ENCODE measurements at places on chromosomes 6 and 20. TPM values are rescaled to one million over a fixed set of nuclear protein-coding genes. Genes with fewer than 3 reads are reported as not detected.

DNA sequence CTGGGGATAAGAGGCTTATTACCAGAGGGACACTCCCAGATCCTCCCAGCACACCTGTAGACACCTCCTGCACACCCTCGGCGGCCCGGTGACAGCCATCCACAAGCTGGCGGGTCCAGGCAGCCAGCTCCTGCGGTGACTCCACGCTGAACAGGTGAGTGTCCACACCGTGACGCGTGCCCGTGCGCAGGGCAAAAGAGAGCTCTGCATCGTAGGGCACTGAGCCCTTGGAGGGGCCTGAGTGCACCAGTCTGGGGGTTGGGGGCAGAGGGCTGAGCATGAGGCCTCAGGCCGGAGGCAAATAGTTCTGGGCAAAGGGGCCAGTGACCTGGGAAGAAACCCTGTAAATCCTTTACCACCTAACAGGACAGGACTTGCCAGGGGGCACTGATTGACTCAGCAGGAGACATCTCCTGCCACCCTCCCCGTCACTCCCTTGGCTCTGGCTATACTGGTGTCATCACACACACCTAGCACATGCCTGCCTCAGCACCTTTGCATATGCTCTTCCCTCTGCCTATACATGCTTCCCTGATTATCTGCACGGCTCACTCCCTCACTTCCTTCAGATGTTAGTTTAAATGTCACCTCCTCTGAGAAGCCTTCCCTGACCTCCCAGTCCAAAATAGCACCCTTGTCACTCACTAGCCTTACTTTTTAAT lies 8.9 kb upstream of the CDK5RAP1 start:
- H3K36me3 ChIP-seq = peaks cover 19% of the 10 kb centered on the region
- H3K27me3 ChIP-seq = no peaks in the 10 kb centered on the region
- H3K4me1 ChIP-seq = no peaks in the 10 kb centered on the region
- no peak overlapping the region for H3K27ac ChIP-seq

DNA sequence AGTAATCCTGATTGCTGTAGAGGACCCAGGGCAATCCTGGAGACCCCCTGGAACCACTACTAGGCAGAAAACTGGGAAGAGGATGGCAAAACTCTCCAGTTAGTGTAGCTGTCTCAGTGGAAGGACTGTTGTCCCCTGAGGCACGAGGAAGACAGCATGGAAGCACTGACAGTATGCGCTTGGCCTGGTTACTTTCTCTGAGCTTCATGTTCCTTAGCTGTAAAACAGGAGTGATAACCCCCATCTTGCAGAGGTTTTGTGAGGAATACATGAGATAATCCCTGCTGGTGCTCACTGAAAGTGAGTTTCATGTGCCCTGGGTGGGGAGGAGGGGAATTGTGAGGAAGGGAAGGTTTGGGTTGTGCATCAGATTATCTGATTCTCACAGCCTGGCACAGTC lies 3.2 kb downstream of the NT5E start:
- no peak for DNase-seq
- no peaks in the 10 kb centered on the region for H3K36me3 ChIP-seq
- H3K4me1 ChIP-seq = peaks cover 41% of the 10 kb centered on the region

Gene PBOV1
- not detected for total RNA-seq

- no peak for DNase-seq
- no peak overlapping the region for H3K4me3 ChIP-seq
- H3K27me3 ChIP-seq = no peaks in the 10 kb centered on the region
- no peak overlapping the region for H3K27ac ChIP-seq
- H3K4me1 ChIP-seq = no peaks in the 10 kb centered on the region
These were observed 117.3 kb downstream of the BCKDHB start for GRCh38 chr6:80223743-80224212.

Gene TIAM2
- 5.9 TPM for total RNA-seq

Gene FAM210B
- 36.4 TPM for total RNA-seq

GRCh38 chr6:14751645-14752175 lies 494.2 kb upstream of the JARID2 start:
- no peak overlapping the region for H3K27ac ChIP-seq
- no peaks in the 10 kb centered on the region for H3K27me3 ChIP-seq
- no peaks in the 10 kb centered on the region for H3K4me1 ChIP-seq
- H3K4me3 ChIP-seq = no peak overlapping the region
- DNase-seq = no peak
- no peaks in the 10 kb centered on the region for H3K36me3 ChIP-seq

DNA sequence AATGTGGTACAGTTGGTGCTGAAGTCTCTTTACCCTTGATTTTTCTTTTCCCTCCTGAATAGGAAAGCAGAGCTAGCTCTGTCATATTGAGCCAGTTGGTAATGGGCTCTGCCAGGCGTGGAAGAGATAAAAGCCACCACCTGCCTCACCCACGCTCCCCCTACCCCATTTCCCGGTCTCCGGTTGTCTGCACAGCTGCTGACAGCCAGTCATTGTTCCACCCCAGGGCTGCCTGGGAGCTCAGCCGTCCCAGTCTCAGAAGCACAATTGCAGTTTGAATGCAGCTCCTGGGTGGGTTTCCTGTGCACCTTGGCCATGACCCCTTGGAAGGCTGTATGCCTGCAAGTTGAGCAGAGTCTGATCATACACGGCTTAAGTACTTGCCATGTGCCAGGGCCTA lies 675.2 kb upstream of the FLRT3 start:
- H3K4me1 ChIP-seq = no peaks in the 10 kb centered on the region
- no peak overlapping the region for H3K27ac ChIP-seq
- no peaks in the 10 kb centered on the region for H3K36me3 ChIP-seq
- H3K27me3 ChIP-seq = no peaks in the 10 kb centered on the region
- no peak for DNase-seq

Data from lower lobe of right lung (tissue), 2 donors.